ENCODE measurements at places on chromosomes 7 and 10. TPM values are rescaled to one million over a fixed set of nuclear protein-coding genes. Genes with fewer than 3 reads are reported as not detected.

GRCh38 chr10:100890141-100890672 lies 22.6 kb upstream of the SLF2 start:
- no peak overlapping the region for H3K4me3 ChIP-seq
- no peaks in the 10 kb centered on the region for H3K36me3 ChIP-seq
- DNase-seq = no peak
- H3K27ac ChIP-seq = no peak overlapping the region

DNA sequence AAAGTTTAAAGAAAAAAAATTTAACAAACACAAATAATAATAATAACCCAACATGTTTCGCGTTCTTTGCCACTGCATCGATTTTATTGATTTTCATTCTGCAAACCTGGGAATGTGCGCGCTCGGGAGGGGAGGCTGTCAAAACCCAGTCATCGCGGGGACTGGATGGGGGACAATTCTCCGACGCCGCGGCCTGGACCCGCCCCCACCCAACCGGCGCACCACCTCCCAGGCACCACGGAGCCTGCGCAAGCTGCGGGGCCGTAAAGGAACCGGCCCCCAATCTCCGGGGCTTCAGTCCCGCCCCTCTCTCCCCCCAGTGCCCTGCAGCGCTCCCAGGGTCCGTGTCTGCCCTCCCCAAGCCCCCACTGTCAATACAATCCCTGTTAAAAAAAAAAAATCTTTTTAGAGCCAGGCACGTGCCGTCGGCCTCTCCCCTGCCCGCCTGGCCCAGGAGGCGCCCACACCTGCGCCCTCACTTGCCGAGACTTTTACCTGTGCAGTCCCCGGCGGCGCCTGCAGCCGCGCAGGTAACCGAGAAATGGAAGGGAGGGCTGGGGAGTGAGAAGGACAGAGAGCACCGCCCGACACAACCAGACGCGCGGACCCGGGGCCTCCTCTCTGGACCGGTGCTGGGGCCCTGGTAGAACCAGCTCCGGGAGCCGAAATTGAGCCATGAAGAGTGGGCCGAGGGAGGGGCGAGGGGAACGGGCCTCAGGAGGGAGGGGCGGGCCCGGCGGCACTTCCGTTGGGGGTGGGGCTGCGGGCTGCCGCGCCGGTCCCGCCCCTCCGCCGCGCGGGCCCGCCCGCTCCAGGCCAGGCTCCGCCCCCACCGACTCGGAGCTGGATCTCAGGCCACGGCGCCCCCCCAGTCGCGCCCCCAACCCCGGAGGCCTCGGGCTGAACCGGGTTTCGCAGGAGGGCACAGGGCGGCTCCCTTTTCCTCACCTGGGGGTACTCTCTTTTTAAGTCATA lies 7.6 kb upstream of the ZNF503 start:
- H3K27me3 ChIP-seq = no peaks in the 10 kb centered on the region
- no peaks in the 10 kb centered on the region for H3K36me3 ChIP-seq
- H3K4me3 ChIP-seq = peak overlapping the region; percentile 83
- H3K27ac ChIP-seq = peak overlapping the region; percentile 63
- H3K4me1 ChIP-seq = peaks cover 6% of the 10 kb centered on the region

- H3K27ac ChIP-seq = no peak overlapping the region
- H3K36me3 ChIP-seq = no peaks in the 10 kb centered on the region
- no peak for DNase-seq
- H3K4me1 ChIP-seq = no peaks in the 10 kb centered on the region
These were observed 339.2 kb upstream of the PODXL start for GRCh38 chr7:131895541-131896164.

DNA sequence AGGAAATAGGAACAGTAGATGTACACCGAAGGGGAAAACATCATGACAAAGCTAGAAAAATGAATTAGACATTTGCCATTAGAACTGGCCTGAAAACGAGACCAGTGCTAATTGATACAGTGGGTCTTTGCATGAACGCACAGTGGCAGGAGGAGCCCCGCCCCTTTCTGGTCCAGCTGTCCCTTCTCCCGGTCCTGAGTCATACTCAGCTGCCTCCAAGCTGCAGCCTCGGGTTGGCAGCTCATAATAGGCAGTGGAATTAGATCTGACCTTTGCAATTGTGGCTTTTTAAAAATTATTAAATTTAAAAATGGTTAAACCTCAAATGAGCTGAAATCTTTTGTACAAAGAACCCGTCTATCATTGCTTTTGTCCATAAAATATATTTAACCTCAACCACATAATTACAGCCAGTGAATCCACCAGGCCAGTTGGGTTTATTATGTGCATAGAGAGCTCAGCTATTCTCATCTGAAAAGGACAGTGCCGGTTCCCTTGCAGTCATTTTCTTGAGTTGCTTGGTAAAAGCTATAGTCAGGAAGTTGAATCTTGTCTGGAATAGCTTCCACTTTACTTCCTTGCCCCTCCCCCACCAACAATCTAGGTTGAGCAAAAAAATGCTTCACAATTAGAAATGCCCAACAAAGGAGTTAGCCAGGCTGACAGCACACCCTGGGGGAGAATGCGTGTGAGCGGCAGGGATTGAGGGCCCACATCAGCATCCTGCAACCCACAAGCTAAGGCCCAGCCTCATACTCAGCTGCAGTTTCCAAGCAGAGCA lies 147.1 kb downstream of the BUB3 start:
- no peak overlapping the region for H3K27ac ChIP-seq
- H3K36me3 ChIP-seq = no peaks in the 10 kb centered on the region
- no peaks in the 10 kb centered on the region for H3K4me1 ChIP-seq
- H3K27me3 ChIP-seq = no peaks in the 10 kb centered on the region

GRCh38 chr7:95373323-95373722 lies 22.9 kb downstream of the PON3 start:
- no peaks in the 10 kb centered on the region for H3K36me3 ChIP-seq
- H3K27me3 ChIP-seq = no peaks in the 10 kb centered on the region
- no peak overlapping the region for H3K4me3 ChIP-seq
- no peak for DNase-seq
- H3K27ac ChIP-seq = no peak overlapping the region
- H3K4me1 ChIP-seq = no peaks in the 10 kb centered on the region

DNA sequence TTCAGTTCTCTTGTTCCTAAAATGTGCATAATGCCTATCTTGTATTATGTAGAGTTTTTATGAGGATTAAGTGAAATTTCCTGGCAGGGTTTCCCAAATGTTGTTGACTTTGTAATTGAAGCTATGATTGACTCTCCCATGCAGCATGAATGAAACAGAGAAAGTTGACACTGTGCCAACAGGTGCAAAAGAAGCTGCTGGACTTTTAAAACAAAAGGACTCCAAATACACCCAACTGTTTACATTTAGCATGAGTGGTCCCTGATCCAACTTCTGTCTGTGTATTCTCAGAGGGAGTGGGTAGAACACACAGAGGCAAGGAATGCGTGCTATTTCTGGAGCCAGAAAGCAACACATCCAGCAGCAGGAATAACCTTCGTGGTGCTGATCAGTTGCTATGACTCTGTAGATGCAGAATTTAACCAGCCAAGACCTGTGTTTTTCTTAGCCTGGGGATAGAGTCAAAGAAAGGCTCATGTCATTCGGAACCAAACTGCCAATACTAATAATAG lies 14.4 kb upstream of the RBM20 start:
- no peak for DNase-seq
- no peak overlapping the region for H3K27ac ChIP-seq
- no peaks in the 10 kb centered on the region for H3K27me3 ChIP-seq
- H3K36me3 ChIP-seq = no peaks in the 10 kb centered on the region

DNA sequence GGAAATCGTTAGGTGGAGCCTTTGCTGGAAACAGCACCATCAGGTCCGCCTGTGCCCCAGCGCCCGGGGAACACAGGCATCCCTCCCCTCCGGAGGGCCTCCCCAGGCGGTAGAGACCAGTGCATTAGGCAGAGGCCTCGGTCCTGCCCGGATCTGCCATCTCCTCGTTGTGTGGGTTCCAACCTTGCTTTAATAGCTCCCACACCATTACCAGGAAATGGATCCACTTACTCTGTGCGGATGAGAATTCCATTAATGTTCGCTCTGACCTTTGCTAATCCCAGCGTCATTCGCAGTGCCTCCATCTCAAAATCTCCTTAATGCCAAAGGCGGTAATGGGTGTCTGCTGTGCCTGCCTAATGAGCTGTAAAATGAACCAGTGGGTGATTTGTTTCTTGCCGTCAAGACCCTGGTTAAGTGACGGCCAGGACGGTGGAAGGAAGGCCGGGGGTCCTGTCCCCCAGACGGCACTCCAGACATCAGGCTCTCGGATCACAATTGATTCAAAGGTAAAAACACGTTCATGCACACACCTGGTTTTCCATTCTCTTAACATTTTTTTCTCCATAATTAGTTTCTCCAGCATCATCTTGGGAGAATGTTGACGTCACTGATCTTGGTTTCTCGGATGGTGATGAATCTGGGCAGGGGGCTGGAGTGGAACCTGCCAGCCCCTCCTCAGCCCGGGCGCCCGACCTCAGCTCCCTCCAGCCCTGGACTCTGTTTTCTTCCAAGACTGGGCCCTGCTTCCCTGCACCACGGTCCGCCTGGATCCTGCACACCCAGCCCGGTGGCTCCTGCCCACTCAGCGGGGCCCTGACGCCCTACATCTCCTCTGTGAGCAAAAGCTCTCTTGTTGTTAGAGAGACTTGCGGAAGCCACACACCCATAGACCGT lies 22.8 kb upstream of the FAM20C start:
- H3K4me3 ChIP-seq = no peak overlapping the region
- no peak overlapping the region for H3K27ac ChIP-seq
- H3K27me3 ChIP-seq = no peaks in the 10 kb centered on the region

DNA sequence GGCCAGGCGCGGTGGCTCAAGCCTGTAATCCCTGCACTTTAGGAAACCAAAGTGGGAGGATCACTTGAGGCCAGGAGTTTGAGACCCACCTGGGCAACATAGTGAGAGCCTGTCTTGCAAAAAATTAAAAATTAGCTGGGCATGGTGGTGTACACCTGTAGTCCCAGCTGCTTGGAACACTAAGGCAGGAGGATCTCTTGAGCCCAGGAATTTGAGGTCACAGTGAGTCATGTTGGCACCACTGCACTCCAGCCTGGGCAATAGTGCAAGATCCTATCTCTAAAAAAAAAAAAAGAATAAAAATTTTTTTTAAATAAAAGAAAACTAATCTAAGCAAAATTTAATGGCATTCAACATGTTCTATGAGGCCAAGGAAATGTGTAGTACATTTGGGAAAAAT lies 44.9 kb upstream of the UBN2 start:
- no peak overlapping the region for H3K4me3 ChIP-seq
- no peak overlapping the region for H3K27ac ChIP-seq
- no peaks in the 10 kb centered on the region for H3K4me1 ChIP-seq
- no peaks in the 10 kb centered on the region for H3K27me3 ChIP-seq

DNA sequence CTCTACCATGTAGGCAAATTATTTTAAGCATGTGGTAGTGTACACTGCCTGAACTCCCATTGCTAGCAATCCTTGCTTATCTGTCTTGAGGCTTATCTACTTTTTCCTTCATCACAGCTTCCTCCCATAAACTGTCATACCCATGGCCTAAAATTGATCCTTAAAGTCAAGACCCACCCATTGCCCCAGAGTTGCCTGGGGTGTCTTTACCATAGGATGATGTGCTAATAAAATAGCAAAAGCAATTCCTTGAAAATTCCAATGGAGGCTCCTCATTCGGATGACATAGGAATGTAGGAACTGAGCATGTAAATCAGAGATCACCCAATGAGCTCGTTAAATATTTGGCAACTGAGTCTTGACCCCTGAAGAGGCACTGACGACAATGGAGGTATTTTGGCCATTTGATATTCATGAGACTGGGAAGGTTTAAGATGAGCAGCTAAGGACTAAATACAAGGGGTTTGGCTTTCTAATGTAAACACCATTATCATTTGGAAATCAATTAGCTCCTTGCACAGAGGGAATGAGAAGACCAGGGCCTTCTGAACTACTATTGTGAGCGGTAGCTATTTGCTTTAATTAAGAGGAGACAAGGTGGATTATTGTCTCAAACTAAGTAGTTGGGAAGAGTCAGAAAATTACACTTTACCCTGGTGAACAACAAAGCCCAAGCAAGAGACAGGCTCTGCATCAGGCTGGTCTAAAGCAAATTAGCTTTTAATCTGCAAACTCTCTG lies 234.9 kb downstream of the GATA3 start:
- no peaks in the 10 kb centered on the region for H3K36me3 ChIP-seq
- no peaks in the 10 kb centered on the region for H3K27me3 ChIP-seq
- no peak for DNase-seq
- no peak overlapping the region for H3K27ac ChIP-seq
- no peaks in the 10 kb centered on the region for H3K4me1 ChIP-seq

GRCh38 chr7:2668401-2668800 lies 19.6 kb upstream of the AMZ1 start:
- no peaks in the 10 kb centered on the region for H3K36me3 ChIP-seq
- H3K27me3 ChIP-seq = no peaks in the 10 kb centered on the region
- no peak overlapping the region for H3K4me3 ChIP-seq
- DNase-seq = no peak
- H3K4me1 ChIP-seq = peaks cover 5% of the 10 kb centered on the region

DNA sequence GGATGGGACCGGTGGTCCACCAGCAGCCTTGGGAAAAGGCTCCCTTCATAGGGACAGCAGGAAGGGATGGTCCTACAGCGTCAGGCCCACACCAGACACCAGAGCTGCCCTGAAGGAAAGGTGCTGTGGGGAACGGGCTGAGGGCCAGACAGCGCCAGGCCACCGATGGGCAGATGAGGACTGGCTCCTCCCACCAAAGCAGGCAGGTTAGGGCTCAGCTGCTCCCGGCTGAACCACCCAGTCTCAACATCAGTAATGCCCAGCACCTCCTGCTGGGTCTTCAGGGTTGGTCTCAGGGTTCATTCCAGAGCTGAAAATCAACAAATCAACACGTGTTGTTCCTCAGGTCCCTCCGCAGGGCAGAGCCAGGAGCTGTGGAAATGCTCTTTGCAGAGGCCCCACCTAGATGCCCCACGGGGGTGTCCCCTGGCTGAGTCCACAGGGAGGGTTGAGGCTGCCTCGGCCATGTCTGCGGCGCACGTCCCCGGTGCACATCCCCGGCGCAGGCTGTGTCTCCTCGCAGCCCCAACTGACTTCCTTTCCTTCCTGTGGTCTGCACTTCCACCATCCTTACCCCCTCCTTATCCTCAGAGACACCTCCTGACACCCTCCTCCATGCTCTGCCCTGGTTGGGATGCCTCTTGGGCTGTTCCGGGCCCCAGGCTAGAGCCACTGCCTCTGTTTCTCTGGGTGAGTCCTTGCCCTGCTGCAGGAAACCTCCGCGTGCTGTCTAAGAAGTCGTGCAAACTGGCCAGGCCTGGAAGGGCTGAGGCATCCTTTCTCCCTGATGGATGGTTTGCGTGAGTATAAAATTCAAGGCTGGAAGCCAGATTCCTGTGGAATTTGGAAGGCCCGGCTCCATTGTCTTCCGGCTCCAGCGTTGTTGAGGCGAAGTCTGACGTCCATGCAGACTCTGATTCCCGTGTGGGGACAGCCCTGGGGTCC lies 32.8 kb upstream of the CFAP46 start:
- no peak overlapping the region for H3K4me3 ChIP-seq
- peak; percentile 16 for DNase-seq
- H3K36me3 ChIP-seq = no peaks in the 10 kb centered on the region

GSTO2 gene
- polyA plus RNA-seq = 10.5 TPM

ELMO1 gene
- 33.8 TPM for polyA plus RNA-seq

AGMO gene
- polyA plus RNA-seq = 0.44 TPM

CHAT gene
- not detected for polyA plus RNA-seq

TMEM229A gene
- polyA plus RNA-seq = 0.22 TPM

DNA2 gene
- 1.9 TPM for polyA plus RNA-seq

PCDH15 gene
- 0.02 TPM for polyA plus RNA-seq

STAG3 gene
- polyA plus RNA-seq = 1.9 TPM

ATAD1 gene
- 21.5 TPM for polyA plus RNA-seq

ACTR3C gene
- 1.6 TPM for polyA plus RNA-seq

ZNF479 gene
- not detected for polyA plus RNA-seq

METTL27 gene
- not detected for polyA plus RNA-seq

SLC18A2 gene
- 6.7 TPM for polyA plus RNA-seq

Measured in ovary (tissue), 10 donors.